ENCODE measurements at places on chromosomes 3 and 15.
A peak's percentile ranks its signal among the peaks of the same experiment; 100 is the strongest.

- peaks cover 24% of the 10 kb centered on the region for H3K27me3 ChIP-seq
- H3K27ac ChIP-seq, result no peak within 1 kb of the TSS
- H3K4me3 ChIP-seq, result no peak within 1 kb of the TSS
These were observed at the start of gene CPEB1 for GRCh38 chr15:82647045-82647834. Gene CPEB1, minus strand, starts transcription at chr15:82647363. Its CDS starts 18,904 bp downstream, at chr15:82628459.

- H3K27ac ChIP-seq, result no peak overlapping the region
- H3K4me3 ChIP-seq, result no peak overlapping the region
- no peak for DNase-seq
- peaks cover 2% of the 10 kb centered on the region for H3K4me1 ChIP-seq
- no peaks in the 10 kb centered on the region for H3K27me3 ChIP-seq
These were observed 18.6 kb downstream of the DUOX1 start for GRCh38 chr15:45148076-45149059.

DNA sequence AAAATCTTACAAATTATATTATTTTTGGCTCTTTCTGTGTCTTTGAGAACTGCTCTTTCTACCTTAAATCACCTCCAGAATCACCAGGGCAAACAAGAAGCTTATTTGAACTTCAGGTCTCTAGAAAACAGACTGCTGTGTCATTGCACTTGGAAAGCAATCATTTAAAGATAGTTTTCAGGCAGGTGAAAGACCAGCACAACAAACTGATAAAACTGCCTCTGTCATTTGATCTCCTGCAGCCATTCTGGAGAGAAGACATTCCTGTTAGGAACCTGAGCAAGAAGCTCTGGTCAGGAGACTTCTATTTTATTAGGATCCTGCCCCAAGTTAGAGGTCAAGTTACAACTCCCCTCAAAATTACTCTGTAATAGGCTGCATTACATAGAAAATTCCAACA, 50.7 kb upstream of the AP4E1 start:
- no peak overlapping the region for H3K27ac ChIP-seq
- no peaks in the 10 kb centered on the region for H3K27me3 ChIP-seq
- peak; percentile 55 for DNase-seq
- H3K36me3 ChIP-seq, result no peaks in the 10 kb centered on the region
- H3K4me1 ChIP-seq, result peaks cover 3% of the 10 kb centered on the region

GRCh38 chr3:64732576-64732975, 44.8 kb upstream of the ADAMTS9 start:
- DNase-seq, result no peak
- H3K4me1 ChIP-seq, result no peaks in the 10 kb centered on the region
- no peak overlapping the region for H3K4me3 ChIP-seq
- H3K36me3 ChIP-seq, result no peaks in the 10 kb centered on the region
- no peaks in the 10 kb centered on the region for H3K27me3 ChIP-seq

- no peak overlapping the region for H3K27ac ChIP-seq
- no peaks in the 10 kb centered on the region for H3K36me3 ChIP-seq
- H3K4me1 ChIP-seq, result no peaks in the 10 kb centered on the region
- no peaks in the 10 kb centered on the region for H3K27me3 ChIP-seq
These were observed 680.0 kb upstream of the DPPA4 start for GRCh38 chr3:110017304-110017703.

- H3K4me1 ChIP-seq, result no peaks in the 10 kb centered on the region
- no peak overlapping the region for H3K4me3 ChIP-seq
- no peaks in the 10 kb centered on the region for H3K27me3 ChIP-seq
- no peak for DNase-seq
These were observed 65.0 kb downstream of the AKAP13 start for GRCh38 chr15:85445361-85445760.

- H3K27ac ChIP-seq, result no peak overlapping the region
- no peaks in the 10 kb centered on the region for H3K36me3 ChIP-seq
- no peaks in the 10 kb centered on the region for H3K27me3 ChIP-seq
- no peak for DNase-seq
These were observed 267.7 kb downstream of the PTPRG start for GRCh38 chr3:61828880-61829721.

DNA sequence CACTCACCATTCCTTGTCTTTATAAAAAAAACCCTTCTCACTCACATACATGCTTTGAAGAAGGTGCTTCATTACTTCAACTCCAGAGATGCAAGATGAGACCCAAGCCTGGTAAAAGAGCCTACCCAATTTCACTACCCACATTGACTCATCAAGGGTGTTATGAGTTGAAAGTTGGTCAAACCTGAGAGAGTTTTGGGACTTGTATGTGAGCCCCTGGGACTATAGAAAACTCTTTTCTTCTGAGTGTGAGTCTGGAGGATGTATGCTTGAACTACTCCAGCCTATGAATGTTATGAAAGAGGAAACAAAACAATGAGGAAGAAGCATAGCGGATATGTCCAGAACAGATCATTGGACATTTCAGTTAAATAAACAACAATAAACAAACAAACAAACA, 106.5 kb upstream of the SATB1 start:
- H3K27ac ChIP-seq, result no peak overlapping the region
- H3K27me3 ChIP-seq, result no peaks in the 10 kb centered on the region
- DNase-seq, result no peak
- H3K36me3 ChIP-seq, result no peaks in the 10 kb centered on the region

DNA sequence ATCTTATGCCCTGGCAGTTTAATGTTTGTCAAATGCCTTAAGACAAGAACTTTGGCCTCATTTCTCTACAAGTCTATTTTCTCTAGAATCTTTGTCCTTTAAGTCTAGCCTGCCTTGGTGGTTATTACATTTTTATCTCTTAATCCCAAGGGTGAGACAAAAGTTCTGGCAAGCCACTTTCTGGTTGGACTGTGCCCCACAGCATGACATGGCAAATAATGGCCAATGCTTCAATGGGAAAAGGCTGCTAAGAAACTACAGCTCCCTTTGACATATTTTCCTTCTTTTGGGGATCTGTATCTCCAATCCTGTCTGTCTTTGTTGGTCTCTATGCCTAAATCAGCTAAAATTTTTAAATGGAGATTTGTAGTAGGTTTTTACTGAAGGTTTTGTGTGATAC, 181.6 kb upstream of the MBNL1 start:
- H3K27me3 ChIP-seq, result no peaks in the 10 kb centered on the region
- no peak for DNase-seq
- no peak overlapping the region for H3K4me3 ChIP-seq
- H3K4me1 ChIP-seq, result no peaks in the 10 kb centered on the region
- no peaks in the 10 kb centered on the region for H3K36me3 ChIP-seq

DNA sequence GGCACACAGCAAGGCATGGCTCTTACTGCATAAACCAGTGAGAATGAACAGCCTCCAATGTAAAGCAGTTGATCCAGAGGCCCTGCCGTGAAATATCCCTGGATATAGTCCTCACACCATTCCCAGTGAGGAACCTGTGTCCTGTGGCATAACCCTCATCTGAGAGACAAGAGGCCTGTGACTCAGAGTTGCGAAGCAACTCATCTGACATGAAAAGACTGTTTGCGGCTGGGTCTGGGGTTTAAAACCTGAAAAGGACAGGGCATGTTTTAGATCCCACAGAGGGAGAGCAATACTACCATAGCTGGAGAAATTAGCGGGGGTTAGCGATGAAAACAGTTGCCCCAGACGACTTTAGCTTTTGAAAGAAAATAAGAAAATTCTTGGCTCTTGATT, 165.3 kb upstream of the BHLHE40 start:
- no peaks in the 10 kb centered on the region for H3K27me3 ChIP-seq
- H3K36me3 ChIP-seq, result no peaks in the 10 kb centered on the region
- no peak for DNase-seq
- peaks cover 2% of the 10 kb centered on the region for H3K4me1 ChIP-seq
- no peak overlapping the region for H3K27ac ChIP-seq
- H3K4me3 ChIP-seq, result no peak overlapping the region

DNA sequence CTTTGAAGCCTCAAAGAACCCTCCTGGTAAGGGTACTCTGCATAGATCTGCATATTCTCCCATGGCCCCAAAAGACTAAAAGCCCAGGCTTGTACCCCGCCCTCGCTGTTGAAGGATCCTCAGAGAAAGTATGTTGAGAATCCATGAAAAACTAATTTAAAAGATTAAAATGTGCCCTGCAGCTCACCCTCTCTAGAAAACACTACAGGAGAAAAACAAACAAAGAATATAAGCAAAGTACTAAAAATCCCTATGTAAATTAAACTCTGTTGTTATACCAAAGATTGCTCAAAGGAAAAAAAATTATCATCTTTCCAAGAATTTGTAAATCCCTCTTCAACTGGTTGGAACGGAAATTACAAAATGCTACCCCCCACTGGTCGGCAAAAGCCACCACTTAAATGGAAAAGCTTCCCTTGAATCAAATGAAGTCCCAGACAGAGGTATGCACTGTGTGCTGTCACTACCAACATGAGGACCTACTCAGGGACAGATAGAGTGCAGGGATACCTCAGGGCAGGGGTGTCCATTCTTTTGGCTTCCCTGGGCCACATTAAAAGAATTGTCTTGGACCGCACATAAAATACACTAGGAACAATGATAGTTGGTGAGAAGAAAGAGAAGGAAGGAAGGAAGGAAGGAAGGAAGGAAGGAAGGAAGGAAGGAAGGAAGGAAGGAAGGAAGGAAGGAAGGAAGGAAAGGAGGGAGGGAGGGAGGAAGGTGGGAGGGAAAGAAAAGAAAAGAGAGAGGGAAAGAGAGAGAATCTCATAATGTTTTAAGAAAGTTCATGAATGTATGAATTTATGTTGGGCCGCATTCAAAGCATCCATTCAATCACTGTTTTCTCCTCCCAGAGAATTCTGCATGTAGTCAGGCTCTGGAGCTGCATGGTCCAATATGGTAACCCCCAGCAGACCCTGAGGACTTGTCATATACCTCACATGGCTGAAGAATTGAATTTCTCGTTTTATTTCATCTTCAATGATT, 88.1 kb downstream of the MAGI1 start:
- peak; percentile 92 for DNase-seq
- H3K4me3 ChIP-seq, result no peak overlapping the region
- no peaks in the 10 kb centered on the region for H3K27me3 ChIP-seq

DNA sequence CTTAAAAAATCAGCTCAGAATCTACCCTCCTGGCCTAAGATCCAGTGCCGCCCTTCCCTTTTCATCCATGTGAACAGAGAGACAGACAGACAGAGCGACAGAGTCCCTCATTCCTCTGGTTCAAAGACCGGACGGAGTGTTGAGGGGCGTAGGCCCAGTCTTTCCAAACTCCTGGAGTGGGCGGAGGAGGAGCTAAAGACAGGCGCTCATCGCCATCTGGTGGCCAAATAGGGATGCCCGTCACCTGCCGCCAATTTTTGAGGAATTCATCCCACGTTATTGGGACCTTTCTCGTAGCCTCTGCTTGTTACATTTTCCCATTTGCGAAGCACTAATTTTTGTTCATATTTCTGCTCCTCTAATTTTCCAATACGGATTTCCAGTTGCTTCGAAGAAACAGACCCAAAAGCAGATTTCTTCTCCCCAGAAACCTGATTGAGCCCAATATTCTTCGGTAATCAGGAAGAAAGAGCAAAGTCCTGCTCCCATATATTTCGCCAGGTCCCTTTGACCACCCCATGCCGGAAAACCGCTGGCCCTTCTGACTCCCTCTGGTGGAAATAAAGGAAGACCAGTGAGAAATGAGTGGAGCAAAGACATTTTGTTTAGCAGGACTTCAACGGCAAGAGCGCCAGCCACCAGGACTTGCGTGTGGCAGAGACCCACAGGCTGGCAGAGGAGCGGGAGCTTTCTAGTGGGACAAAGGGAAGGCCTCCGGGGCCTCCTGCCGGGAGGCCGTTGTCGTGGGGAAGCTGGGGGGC, 88.0 kb downstream of the LRRK1 start:
- H3K4me1 ChIP-seq, result no peaks in the 10 kb centered on the region
- no peaks in the 10 kb centered on the region for H3K36me3 ChIP-seq
- no peak overlapping the region for H3K4me3 ChIP-seq
- peak; percentile 86 for DNase-seq

DNA sequence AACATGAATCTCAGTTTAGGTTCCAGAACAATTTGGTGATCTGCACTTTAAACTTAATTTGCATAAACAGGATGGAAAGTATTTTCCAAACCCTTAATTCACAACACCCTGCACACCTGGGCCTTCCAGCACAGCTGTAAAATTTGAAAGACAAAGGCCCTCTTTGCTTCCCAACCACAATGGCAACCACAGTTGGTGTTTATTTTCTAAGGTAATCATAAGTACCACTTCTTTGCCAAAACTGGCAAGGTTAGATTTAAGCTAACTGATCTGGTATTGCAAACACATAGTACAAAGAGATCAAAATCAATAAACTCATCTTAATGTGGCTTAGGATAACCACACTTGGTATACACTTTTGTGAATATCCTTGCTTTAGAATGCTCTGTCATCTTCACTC, 4.1 kb downstream of the LRIG1 start:
- no peak for DNase-seq
- H3K4me3 ChIP-seq, result no peak overlapping the region
- H3K27ac ChIP-seq, result no peak overlapping the region
- no peaks in the 10 kb centered on the region for H3K27me3 ChIP-seq

DNA sequence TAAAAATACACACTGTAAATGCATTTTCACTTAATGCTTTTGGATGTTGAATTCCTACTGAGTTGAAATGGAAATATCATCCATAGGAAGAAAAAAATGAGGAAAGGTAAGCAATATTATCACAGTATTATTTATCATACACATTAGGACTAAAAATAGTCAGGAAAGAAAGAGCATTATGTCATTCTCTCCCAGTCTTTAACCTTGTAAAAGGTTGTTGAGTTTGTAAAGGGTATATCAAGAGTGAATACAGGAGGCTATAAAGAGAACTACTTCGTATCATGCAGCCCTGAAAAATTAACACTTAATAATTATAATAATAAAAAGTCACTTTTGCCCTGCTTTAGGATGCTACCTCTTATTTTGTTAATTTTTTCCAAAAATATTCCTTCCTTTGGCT, 395.8 kb downstream of the FOXP1 start:
- H3K27ac ChIP-seq, result no peak overlapping the region
- H3K27me3 ChIP-seq, result no peaks in the 10 kb centered on the region
- no peaks in the 10 kb centered on the region for H3K36me3 ChIP-seq

GRCh38 chr3:135229018-135229495, 434.0 kb downstream of the EPHB1 start:
- no peaks in the 10 kb centered on the region for H3K36me3 ChIP-seq
- no peak for DNase-seq
- H3K4me1 ChIP-seq, result no peaks in the 10 kb centered on the region
- no peak overlapping the region for H3K27ac ChIP-seq
- no peak overlapping the region for H3K4me3 ChIP-seq

DNA sequence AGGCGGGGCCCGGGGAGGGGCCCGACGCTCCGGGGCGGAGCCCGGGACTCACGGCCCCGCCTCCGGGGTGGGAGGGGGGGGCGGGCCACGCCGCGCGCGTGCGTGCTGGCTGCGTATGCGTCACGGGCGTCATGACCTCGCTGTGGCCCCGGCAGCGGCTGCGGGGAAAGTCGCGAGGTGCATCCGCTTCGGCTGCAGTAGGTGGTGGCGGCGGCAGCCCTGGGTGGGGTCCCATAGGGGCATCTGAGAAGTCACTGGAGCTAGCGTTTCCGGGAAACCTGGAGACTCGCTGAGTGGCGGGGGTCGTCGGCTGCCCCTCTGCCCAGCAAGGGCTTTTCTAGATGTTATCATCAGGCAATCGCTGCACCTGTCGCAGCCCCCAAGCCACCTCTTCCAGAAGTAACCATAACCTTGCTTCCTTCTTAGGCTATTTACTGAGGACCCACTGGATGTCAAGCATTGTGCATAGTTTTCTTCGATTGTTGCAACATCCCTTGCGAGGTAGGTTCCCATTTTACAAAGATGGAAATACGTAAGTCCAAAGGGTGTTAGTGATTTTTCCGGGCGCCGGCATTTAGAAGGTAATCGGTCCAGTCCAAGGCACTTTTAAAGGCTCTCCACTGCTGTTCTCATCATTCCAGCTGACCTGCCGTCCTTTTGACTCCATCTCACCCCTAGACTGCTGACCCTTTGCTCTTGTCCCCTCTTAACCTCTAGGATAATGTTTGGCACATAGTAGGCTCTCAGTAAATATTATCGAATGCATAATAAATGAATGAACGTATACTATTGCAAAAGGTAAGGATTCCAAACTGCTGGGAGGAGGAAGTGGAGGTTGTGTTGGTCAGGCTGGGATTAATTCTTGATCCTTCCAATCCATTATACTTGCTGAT, at the start of gene GDPGP1:
Gene GDPGP1, plus strand, starts transcription at position 114 of the 893 bp plus-strand sequence. CDS start 6,700 bp downstream, outside the sequence.
- no peak for DNase-seq
- H3K27me3 ChIP-seq, result no peaks in the 10 kb centered on the region
- H3K36me3 ChIP-seq, result peaks cover 3% of the 10 kb centered on the region
- peak within 1 kb of the TSS; percentile 46 for H3K4me3 ChIP-seq
